ENCODE measurements at places on chromosomes 3 and 15.
A peak's percentile ranks its signal among the peaks of the same experiment; 100 is the strongest.

DNA sequence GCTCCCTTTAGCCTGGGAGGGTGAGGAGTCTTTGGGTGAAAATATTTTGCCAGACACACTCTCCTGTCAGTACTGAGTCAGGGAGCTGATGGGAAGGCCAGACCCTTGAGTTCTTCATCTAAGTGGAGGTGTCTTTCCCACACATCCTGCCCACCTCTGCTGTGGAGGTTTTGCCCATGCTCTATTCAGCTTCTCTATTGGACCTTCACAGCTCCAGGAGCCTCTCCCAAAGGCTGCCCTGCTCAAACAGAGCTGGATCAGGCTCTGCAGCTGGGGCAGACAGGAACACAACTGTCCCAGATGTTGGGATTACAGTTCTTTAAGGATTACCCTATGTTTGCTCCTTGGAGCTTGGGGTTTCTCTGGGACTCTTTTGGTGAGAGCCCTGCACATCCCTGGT, 77.9 kb downstream of the SPSB4 start:
- no peak for DNase-seq

- DNase-seq, result no peak
Measured at GRCh38 chr3:72238010-72238691, 453.2 kb upstream of the PROK2 start.

DNA sequence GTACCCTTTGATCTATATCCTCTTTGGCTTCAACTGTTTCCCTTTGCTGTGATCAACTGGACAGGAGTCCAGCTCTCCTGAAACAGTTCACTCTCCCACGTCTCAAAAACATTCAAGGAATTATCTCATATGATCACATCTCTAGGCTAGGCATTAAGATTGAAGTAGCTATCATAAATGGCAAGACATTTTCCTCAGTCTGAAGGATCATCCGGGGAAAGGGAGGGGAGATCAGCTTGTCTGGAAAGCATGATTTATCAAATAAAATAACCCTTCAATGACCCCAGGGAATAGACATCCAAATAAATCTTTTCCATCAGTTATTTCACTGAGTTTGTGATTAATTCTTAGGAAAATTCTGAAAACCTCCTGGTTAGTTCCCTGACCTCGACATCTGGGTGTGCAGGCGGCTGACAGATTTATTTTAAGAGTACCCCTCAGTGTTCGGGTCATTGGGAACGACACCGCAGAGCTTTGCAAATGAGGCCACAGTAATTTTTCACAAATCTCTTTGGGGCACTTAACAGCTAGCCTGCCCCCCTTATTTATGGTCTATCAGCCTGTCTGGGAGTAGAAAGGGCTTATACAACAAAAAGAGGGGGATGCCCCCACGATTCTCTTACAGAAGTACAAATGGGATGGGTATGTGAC, 65.8 kb downstream of the NSMCE3 start:
- no peak for DNase-seq

GRCh38 chr15:91311986-91312385, 211.9 kb downstream of the SV2B start:
- DNase-seq, result no peak

GRCh38 chr15:27583651-27584050, 515.5 kb downstream of the OCA2 start:
- DNase-seq, result no peak

GRCh38 chr3:120410116-120410515, 40.7 kb downstream of the FSTL1 start:
- DNase-seq, result no peak

DNA sequence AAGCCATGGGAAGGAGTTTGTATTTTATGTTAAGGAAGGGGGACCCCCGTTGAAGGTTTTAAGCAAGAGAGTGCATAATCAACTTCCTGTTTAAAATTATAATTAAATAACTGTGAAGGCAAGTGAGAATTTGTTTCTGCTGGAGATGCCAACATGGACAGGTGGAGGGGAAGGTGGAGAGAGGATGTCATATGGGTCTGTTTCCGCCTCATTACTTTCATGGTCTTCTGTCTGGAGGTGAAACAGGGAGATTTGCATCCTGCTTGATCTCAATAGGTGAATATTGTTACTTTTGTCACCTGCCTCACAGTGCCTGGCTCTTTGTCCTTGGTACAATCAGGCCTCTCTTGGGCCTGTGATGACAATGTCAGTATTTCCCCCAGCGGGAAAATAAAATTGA, 300.6 kb upstream of the LMCD1 start:
- no peak for DNase-seq

DNA sequence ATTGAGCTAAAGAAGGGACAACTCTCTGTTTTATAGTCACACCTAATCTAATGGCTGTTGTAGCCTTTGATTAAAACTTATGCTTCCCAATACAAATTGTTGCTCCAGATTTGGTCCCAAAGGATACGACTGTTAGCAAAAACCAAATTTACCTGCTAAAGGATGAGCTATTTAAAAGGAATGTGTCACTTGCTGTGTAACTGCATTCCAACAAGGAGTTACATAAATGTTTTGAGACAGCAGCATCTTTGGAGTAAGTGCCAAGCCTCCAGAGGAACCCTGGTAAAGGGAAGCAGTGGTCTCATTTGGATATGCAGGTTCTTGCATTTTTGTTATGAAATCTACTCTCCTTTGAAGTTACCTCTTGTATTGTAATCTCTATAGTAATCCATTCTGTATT, 233.3 kb downstream of the THSD4 start:
- DNase-seq, result no peak

- peak; percentile 93 for DNase-seq
Measured at GRCh38 chr3:56862352-56863062, 60.8 kb upstream of the ARHGEF3 start.

- peak; percentile 62 for DNase-seq
Measured at GRCh38 chr3:79521221-79521848, 246.5 kb downstream of the ROBO1 start.

DNA sequence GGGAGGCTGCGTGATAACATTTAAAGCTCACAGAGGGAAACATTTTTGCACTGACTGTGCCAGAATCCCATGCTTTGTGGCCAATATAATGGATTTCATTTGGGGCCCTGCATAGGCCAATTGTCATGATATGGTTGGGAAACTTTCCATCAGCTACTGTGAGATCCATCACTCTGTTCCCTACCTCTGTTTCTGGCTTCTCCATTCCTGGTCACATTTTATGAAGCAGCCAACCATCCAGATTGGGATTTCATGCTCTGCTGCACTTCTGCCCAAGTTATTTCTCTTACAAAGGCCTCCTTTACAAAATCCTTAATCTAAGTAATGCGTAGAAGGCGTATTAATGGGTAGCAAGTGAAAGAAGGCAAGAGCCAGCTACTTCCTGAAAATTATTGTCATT, 221.1 kb downstream of the LRTM1 start:
- no peak for DNase-seq

GRCh38 chr3:68136411-68136810, 482.0 kb upstream of the SUCLG2 start:
- DNase-seq, result no peak

GRCh38 chr3:111747490-111747889, 111.6 kb upstream of the PHLDB2 start:
- DNase-seq, result peak; percentile 34

- DNase-seq, result no peak
Measured at GRCh38 chr3:49872801-49873281, 3.1 kb upstream of the CAMKV start.

GRCh38 chr3:171682743-171683142, 127.5 kb downstream of the PLD1 start:
- no peak for DNase-seq

GRCh38 chr3:13073326-13074005, at the start of gene IQSEC1:
Gene IQSEC1, minus strand, starts transcription at chr3:13073429. Its CDS starts 415 bp downstream, at chr3:13073014.
- DNase-seq, result no peak

- no peak for DNase-seq
Measured at GRCh38 chr15:40528801-40529200, 36.0 kb downstream of the CCDC32 start.
